ENCODE measurements at places on chromosomes 1 and 21.

- no peak for DNase-seq
These were observed 214.9 kb downstream of the FGGY start for GRCh38 chr1:59511476-59512465.

DNA sequence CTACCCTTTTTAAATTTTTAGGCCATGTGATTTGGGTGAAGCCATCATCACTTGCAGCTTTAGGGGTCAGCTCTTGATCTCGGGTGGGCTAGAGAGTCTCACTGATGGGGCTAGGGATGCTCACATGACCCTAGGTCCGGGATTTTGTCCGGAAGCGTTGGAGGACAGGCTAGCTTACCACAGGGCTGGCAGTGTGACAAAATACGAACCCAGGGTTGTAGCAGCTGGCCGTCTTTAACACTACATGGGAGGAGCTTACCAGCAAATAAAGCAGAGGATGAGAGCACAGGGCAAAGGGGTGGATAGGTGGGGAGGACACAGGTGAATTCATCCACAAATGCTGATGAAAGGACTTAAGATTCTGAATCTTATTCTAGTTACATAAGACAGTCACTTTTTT, 21.9 kb downstream of the GPR161 start:
- no peak for DNase-seq

GRCh38 chr1:202397256-202397655, 48.8 kb downstream of the PPP1R12B start:
- DNase-seq: no peak

DNA sequence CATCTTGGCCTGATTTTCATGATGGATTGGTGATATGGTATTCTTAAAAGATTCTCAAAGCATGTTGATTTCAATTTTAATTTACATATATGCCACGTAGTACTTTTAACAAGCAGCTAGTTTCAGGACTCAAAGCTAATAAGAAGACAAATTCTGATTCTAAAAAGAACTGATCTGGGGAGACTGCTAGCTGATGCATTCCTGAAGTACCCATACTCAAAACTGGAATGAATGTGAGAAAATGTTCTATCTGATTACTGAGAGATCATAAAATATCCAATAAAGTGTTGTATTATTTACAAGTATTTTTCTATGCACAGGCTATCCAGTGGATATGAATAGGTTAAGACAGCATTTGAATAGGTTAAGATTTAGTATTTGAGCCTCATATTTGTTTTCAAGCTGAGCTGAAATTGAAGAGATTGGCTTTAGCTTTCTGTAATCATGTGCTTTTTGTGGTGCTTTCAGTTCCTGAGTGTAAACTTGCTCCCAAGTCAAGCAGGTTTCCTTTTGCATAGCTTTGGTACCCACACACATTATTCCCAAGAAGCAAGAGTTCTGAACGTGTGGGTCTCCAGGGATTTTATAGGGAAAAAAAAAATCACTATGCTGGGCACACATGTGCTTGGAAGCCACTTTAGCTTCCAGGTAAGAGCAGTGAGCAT, 114.1 kb downstream of the VPS13D start:
- DNase-seq: no peak

GRCh38 chr1:19333587-19334354, 21.6 kb downstream of the SLC66A1 start:
- no peak for DNase-seq

GRCh38 chr1:103211073-103211472, 102.8 kb upstream of the COL11A1 start:
- no peak for DNase-seq

DNA sequence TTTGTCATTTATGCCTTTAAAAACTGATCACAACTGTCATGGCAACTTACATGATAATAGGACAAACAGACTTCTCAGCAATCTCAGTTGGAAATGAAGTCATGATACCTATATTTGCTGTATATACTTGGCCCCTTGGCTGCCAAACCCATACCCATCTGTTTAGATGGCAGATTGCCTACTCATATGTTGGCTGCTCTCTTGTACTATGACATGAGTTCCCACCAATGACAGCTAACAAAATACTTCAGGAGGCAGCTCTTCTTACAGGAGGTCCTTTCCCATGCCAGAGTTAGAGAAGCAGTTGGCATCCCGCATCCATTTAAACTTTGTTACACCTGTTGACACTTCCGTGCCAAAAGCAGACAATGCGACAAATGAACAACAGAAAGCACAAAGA, 603.1 kb upstream of the ADGRL2 start:
- DNase-seq: no peak

DNA sequence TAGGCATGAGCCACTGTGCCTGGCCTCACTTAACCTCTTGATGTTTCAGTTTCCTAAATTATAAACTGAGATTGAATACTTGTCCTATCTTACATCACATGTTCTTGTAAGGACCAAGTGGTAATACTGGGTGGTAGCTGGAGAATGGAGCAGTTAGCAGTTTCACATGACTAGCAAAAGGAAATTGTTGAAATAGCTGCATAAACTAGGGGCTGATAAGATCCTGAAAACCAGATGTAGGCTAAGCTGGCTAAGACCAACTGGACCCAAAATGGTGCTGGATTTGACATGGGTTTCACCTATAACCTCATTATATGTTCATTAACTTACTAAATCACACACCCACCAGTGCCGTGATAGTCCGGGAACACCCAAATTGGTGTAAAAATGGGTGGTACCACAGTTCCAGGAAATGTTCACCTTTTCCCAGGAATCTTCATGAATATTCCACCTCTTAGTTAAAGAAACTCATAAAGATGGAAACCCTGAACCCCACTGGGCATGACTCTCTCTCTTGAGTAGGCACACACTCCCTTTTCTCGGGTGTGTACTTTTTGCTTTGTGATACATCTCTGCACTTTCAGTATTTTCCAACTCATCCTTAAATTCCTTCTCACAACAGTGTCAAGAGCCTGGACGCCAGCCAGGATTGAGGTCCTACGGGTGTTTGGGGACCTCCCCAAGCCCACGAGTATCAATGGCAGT, at the start of gene PAPPA2:
TSS of gene PAPPA2 (plus strand) at position 502 of the 705 bp plus-strand sequence. CDS start 93,148 bp downstream, outside the sequence.
- no peak for DNase-seq

- no peak for DNase-seq
These were observed 104.8 kb downstream of the RERE start for GRCh38 chr1:8712413-8713231.

DNA sequence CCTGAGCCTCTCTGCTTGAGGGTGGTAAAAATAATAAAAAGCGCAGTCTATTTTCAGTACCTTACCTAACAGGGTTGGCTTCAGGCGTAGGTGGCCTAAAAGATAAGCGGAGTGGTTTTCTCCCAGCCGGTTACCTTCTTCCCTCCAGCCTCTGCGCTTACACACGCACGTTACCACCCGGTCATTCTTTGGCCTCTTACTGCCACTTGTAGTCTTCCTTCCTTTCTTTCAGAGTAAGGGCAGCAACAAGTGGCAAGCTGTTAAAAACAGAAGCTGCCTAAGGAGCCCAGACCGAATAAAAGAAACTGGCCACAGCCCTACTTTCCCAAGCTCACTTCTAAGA, 35.4 kb downstream of the CLCA1 start:
- DNase-seq: no peak

DNA sequence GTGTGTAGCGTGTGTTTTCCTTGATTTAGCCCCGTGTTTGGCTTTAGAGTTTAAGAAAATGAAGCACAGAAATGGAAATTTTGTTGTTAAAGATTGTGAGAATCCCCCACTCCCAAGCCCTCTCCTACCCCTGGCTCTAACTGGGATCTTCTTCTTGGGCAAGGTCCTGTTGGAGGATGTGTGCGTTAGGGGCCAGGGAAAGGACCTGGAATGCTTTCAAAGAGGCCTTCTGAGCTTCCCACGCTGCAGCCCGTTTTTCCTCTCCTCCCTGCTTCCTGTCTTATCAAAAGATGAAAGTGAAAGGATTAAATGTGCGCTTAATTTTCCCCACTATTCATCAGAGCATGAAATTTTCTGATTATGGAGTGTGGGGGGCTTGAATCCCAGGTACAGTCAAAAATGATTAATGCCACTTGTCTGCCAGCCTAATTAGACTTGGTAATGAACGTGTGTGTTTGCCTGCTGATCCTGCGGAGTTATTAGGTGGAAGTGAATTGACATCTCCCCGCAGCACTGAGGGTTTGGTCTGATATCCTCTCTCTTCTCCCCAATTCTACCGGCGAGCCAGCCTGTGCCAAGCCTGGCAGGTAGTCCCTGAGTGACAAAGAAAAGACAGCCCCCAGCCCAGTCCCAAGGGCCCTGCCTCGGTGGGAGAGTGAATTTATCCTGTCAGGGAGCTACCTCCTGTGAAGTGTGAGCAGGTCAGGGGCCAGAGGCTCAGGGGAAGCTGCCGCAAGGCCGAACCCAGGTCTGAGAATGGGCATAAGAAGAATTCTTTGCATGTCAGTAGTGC, 4.9 kb downstream of the RASSF5 start:
- no peak for DNase-seq

DNA sequence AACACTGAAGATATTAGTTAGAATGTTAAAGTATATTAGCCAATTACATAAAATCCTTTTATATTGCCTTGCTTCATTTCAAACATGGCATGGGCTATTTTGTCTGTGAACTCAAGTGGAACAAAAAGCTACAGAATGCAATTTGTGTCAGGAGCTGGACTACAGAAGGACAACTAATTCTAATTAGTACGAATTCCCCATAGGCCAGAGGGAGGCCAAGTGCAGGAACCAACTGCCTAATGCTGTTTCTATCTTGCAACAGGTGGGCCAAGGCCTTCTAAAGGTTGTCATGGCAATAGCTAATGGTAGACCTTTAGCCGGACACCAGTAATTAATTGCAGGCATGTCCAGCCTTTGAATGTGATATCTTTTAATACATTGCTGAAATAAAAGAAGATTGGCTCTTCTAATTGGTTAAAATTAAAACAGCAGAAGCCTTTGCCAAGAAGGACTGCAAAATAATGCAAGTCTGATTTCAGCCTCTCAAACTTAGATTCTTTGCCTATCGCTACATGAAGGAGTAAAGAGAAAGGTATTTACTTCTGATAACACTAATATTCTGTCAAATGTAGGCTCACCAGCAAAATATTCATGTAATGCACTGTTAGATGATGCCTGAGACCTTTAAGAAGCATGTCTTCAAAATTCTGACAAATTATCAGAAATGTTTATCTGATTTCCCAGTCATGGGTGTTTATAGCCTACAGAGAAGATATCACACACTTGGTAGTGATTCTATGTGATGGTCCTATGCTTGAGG, 232.1 kb downstream of the LMO4 start:
- DNase-seq: no peak

DNA sequence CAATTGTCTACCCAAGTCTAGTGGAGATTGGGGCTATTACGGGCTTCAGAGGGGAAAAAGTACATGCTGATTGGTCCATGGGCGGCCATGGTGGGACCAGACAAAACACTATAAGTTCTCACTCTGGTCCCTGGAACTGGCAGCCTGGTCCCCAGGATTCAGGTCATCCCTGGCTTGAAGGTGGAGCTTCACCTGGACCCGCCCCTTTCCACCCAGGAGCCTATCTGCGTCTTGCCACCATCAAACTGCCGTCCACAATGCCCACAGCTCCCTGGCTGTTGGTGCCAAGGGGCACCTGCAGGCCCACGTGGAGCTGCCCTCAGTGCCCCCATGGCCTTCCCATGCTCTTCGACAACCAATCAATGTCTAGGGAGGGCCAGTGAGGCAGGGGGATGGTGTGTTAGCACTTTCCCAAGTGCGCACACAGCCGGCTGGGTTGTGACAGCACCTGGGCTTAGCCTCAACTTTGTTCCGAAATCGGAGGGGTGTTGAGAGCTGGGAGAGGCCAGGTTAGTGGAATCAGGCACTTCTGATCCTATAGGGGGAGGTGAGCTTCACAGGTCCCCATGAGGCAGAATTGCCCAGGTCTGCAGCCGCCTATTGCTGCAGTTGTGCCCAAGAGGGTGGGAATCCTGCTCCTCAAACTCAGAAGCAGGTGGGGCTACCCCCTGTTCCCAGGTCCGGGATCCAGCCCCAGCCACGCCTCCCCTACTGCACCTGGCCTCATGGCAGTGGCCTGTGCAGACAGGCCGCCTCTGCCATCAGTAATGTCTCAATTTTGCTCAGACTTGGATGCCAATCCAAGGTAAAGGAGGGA, 1369.4 kb upstream of the PRMT6 start:
- DNase-seq: no peak

DNA sequence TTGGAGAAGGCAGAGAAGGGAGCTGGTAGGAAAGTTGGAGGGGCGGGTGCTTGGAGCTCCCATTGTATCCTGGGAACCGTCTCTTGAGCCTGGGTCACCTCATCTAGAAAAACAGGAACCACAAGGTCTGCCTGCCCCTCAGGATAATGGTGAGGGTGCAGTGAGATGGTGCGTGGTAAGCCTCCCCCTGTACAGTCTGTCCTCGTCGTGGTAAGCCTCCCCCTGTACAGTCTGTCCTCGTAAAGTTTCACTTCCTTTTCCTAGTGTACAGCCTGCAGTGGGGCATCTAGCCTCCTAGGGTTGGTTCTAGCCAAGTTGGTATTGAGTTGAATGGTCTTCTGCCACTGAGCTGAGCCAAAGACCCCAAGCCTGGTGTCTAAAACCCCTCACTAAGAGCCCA, 66.5 kb upstream of the IGSF21 start:
- DNase-seq: no peak

DNA sequence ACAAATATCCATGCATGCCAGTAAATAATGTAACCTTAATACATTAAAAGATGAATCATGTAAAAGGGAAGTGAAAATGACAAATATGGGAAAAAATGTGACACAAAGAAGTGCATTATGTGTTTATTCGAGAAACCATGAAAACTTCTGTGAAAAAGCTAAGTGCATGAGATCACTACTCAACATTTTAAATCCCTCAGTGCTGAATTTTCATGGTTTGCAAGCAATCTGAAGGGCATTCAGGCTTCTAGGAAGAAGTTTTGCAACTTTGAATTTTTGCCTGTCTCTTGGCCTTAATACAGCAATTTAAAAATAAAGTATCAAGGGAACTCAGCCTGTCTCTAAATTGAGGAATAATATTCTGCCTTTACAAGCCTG, 78.2 kb downstream of the MAP3K7CL start:
- no peak for DNase-seq

GRCh38 chr1:34645919-34646318, 108.9 kb upstream of the GJB5 start:
- DNase-seq: no peak

DNA sequence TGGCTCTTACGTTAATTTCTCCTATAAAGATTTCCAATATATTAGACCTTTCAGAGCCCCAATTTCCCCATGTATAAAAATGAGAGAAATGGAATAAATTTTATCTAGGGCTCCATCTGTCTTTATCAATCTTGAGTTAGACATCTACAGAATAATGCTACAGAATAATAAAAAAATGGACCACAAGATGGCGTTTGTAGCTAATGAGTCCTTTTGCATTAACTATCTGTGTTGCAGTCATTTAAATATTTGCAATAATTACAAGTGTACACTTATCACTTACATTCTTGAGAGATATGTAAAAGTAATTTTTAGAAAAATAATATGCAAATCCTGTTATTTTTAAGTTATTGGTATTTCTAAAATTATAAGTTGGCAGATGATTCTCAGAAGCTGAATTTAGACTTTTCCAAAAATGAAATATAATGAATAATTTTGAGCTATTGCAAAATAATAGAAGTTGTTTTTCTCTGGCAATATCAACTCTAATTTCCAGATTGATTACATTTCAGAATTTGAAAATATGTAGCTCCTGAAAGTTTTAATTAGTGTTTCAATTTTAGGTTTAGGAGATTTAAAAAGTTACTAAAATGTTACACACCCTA, 87.7 kb downstream of the SNX7 start:
- no peak for DNase-seq

GRCh38 chr1:24465638-24466037, 37.0 kb upstream of the RCAN3 start:
- DNase-seq: no peak

- DNase-seq: no peak
These were observed 28.1 kb downstream of the ADARB1 start for GRCh38 chr21:45102391-45102932.

- DNase-seq: no peak
These were observed 40.2 kb upstream of the ST6GALNAC5 start for GRCh38 chr1:76827066-76827465.
